ENCODE measurements at places on chromosomes 5 and 9. TPM values are rescaled to one million over a fixed set of nuclear protein-coding genes. Genes with fewer than 3 reads are reported as not detected.

DNA sequence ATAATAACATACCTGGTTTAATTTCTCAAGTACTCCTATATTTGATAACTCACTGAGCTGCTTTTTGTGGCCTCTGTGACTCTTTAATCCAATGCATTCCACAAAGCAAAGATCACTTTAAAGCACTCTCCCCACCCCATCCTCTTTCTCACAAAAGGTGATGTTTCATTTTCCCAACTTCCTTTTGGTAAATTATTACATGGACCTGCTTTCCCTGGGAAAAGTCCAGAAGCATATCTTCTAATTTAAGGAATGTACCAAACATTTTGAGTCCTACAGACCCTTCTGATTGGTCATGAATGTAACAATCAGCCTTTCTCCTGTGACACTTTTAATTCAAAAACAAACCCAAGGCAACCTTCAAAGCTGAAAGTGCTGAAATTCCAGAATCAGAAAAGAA is 71.1 kb downstream of the MLLT3 start:
- no peak for DNase-seq

GRCh38 chr5:149893403-149893931 is 51.1 kb downstream of the PDE6A start:
- DNase-seq, result no peak

DNA sequence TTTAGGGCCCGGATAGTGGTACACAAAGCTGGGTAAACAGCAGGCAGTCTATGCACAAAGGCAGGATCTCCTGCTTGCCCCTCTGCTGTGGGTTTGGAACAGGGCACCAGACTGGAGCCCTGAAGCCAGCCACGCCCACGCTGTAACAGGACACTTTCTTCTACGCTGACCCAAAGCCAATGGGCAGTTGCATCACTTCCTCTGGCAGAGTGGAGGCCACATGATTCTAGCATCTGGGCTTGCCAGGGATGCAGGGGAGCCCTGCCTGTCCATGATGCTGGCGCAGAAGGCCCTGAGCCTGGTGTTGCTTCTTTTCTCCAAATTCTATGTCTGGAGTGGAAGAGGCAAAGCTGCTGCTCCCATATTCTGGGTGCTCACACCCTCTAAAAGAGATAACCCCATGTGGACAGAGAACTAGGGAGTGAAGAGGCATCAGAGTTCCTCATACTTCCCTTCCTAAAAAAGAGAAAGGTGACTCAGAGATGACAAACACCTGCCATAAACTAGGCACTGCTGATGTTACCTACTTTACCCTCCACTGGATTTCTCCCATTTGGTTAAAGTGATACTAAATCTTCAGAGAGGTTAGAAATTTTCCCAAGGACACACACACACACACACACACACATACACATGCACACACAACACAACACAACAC is 260.3 kb upstream of the KLF4 start:
- no peak for DNase-seq

- no peak for DNase-seq
Observed at GRCh38 chr9:13446938-13447842, 167.7 kb upstream of the MPDZ start.

- DNase-seq, result no peak
Observed at GRCh38 chr5:104538734-104539133, 976.1 kb upstream of the NUDT12 start.

The TSLP gene
- total RNA-seq, result not detected

The IL7R gene
- not detected for total RNA-seq

The SLC46A2 gene
- total RNA-seq, result not detected

The BARX1 gene
- total RNA-seq, result not detected
